CD4-positive, alpha-beta T cell treated with Interleukin-17A for 1 hour (primary cell): ENCODE measurements at places on chromosomes 12 and 14.

DNA sequence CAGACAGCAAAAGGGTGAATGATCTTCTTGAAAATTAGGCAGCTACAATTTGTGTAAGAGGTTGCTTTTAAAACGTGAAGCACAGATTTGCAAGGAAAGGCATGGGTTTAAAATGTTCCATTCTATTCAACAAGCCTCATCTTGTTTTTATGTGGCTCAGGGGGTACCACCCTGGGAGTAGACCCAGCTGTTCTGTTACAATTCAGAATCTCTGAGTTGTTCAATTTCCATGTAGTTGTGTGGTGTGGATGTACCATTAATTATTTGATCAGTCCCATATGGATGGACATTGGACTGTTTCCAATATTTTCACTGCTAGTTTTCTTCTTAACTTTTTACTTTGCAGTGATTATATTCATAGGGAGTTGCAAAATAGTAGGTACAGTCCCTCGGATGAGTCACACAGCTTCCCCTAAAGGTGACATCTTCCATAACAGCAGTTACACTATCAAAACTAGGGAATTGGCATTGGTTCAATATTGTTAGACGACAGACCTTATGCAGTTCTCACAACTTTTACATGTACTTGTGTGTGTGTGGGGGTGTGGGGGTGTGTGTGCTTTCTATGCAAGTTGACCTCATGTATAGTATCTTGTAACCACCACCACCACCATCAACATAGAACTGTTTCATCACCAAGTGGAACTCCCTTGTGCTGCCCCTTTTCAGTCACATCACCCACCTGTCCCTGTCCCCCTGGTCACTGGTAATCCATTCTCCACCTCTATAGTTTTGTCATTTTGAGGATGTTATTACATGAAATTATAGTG lies 59.0 kb upstream of the CAPRIN2 start:
- no peak for DNase-seq

DNA sequence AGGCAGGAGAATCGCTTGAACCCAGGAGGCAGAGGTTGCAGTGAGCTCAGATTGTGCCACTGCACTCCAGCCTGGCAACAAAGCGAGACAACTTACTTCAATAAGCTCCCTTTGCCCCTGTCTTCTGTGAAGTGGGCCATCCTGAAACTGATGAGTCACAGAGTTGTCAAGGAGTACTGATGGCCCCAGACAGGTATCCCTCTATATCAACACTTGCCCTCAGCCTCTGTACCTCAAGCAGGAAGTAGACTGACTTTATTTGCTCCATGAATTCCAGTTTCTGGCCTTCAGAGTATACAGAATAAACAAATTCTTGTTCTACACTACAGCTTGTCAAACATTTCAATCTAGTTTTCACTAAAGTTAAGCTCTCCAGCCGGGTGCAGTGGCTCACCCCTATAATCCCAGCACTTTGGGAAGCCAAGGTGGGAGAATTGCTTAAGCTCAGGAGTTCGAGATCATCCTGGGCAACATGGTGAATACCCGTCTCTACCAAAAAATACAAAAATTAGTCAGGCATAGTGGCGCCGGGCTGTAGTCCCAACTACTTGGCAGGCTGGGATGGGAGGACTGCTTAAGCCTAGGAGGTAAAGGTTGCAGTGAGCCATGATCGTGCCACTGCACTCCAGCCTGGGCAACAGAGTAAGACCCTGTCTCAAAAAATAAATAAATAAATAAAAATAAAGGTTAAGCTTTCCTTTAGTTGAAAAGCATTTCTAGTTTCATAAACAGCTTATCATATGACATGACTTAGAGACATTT lies 16.4 kb upstream of the LRP10 start:
- no peak for DNase-seq

- no peak for DNase-seq
Observed at GRCh38 chr12:75954749-75955148, 76.8 kb downstream of the PHLDA1 start.

DNA sequence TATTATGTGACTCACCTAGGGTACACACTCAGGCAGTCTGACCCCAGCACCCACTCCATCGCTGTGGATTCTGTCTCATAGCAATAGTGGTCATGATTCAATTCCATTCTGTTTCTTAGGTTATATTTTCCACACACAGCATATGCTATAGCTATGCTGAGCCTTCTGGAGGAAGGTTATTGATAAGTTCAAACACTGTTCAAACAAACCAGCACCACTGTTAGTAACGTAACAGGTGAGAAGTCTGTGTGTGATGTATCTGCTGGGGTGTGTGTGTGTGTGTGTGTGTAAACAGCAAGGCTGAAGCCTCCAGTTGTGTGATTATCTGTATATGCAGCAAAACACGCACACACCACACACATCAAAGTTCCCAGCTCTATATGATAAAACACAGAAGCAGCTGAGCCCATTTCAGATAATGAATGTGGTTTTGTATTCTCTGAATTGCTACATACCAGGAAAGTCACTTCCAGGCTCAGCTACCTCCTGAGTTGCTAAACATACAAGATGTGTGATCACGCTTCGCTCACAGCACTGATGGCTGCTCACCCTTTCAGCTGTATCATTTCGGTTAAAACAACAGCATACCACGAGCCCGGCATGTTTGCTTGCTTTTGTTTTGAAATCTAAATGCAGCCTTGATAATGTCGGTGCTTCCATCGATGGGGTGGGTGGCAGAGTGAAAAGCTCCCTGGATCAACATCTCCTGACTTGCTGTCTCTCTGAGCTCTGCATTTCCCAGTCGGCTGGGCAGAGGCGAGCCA lies 6.8 kb upstream of the SYNE3 start:
- peak; percentile 47 for DNase-seq

DNA sequence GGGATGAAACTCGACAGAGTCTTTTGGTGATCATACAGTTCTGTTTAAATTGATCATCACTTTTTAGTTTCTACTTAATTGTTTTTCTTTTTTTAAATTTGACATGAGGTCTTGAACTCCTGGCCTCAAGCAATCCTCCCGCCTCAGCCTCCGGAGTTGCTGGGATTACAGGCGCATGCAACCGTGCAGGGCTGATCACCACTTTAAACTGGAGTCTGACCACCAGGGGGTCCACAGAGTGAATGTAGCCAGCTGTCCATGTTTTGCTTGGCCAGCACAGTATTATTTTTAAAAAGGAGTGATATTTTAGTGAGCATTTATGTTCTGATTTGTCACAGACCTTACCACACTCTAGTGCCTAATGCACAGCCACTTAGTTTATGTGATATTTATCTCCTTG lies 10.7 kb downstream of the DAAM1 start:
- no peak for DNase-seq

GRCh38 chr12:72269491-72269890 lies 2.7 kb upstream of the TRHDE start:
- DNase-seq: no peak

GRCh38 chr12:124603100-124603541 lies 35.7 kb upstream of the NCOR2 start:
- no peak for DNase-seq

- DNase-seq: no peak
Observed at GRCh38 chr14:85853996-85854526, 324.1 kb downstream of the FLRT2 start.

DNA sequence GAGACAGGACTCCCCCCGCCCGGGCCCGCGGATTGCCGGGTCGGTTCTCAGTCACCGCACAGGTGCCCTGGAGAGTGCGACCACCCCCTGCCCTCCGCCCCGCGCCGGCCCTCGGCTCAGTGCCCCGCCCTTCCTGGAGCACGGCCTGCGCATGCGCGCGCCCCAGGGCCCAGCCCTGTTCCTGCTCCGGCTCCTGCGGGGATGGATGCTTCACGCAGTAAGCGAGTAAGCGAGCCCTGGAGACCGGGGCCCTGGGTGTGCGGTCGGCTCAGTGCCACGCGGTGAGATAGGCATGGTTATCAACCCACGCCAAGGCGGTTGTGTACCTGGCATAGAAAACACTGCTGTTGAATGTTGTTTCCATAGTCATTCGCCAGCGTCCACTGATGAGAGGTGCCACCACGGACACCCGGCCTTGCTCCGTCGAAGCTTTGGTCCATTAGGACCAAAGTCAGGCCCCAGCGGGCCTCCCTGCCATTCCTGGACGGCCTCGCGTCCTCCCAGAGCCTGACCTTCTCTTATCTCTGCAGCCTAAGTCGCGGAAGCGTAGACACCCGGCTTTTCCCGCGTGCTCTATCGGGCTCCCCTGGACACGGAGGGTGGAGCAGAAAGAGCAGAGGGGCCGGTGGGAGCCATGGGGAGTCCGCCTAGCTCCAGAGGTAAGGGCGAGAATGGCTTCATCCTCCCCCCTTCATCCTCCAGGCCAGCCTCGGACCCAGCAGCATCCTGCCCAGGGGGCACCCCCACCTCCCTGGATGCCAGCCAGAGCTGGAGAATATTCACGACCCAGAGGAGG lies 90.6 kb downstream of the PAPOLA start:
- DNase-seq: peak; percentile 65

GRCh38 chr12:93108985-93109384 lies 179.9 kb upstream of the EEA1 start:
- DNase-seq: no peak

GRCh38 chr12:42857106-42857505 lies 267.6 kb upstream of the PRICKLE1 start:
- no peak for DNase-seq

GRCh38 chr12:30880061-30880460 lies 46.5 kb upstream of the TSPAN11 start:
- DNase-seq: no peak

GRCh38 chr12:68462803-68463202 lies 130.6 kb upstream of the MDM1 start:
- peak; percentile 45 for DNase-seq

- DNase-seq: peak; percentile 26
Observed at GRCh38 chr14:39434401-39434800, 2.2 kb upstream of the FBXO33 start.

DNA sequence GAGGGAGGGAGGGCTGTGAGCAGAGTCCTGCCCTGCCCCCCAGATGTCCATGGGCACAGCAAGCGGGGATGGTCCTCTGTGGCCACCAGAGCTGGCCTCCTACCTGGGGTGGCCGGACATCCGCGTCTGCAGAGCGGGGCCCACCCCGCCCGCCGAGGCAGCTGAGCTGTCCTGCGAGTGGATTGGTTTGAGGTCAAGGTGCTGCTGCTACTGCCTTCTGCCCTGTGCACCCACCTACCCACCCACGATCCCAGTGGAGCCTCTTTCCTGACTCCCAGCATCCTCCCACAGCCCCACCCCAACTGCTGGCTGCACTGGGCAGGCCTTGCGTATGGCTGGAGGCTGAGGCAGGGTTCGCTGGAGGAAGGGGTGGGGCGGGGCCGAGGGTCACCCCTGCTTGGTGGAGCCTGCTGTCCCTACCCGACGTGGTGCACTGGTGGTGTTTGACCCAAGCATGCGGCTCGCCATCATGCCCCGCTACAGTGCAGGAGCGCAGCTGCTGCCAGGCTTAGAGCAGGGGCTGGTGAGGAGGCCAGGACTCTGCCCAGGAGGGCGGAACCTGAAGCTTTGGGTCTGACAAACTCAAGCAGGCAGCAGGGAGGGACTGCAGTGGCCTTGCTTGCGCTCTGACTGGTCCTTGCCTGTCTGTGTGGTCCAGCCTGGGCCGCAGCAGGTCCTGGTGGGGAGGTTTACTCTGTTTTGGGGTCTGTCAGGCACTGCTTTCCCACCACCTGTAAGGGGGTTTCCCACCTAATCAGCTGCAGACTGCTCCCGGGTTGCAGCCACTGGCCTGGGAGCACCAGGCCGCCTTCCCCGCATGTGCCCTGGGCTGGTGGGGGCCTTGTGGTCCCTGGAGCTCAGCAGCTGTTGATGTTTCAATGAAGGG lies 23.7 kb downstream of the CEP170B start:
- no peak for DNase-seq

GRCh38 chr12:113781415-113782198 lies 184.5 kb downstream of the RBM19 start:
- DNase-seq: no peak
